ENCODE measurements at places on chromosomes 1 and 21. TPM values are rescaled to one million over a fixed set of nuclear protein-coding genes. Genes with fewer than 3 reads are reported as not detected.

DNA sequence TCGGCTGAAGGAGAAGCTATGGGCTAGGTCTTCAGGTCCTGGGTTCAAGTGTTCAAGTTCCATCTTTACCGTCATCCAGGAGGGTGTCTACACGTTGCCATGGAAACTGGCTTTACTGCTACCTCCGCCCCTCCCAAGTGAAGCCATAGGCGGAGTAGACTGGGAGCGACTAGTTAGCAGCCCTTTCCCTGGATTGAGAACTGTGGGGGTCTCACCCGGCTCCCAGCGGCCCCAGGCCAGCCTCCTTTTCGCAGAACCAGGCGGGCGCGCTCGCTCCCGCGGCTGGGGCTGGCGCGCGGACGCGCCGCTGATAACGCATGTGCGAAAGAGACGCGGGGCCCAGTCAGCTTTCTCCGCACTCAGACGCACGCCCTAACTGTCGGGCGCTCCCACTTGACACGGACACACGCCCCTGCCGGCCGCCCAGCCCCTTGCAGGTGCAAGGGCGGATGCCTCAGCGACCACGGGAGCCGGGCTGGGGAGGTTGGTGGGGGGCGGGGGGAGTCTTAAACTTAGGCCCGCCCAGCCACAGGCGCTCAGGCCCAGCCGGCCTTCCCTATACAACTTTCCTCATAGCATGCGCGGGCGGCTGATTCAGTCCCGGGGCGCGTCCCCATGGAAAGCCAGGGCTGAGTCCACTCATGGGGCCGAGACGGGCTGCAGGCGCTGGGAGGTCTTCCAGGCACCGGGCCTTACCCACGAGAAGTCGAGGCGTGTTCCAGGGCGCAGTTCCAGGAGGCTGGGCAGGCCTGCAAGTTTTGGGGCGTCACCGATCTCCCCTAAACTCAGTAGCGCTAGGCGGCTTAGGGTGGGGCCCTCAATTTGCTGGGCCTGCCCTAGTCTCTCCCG, 7.4 kb downstream of the EFNA4 start:
- peak; percentile 84 for DNase-seq

DNA sequence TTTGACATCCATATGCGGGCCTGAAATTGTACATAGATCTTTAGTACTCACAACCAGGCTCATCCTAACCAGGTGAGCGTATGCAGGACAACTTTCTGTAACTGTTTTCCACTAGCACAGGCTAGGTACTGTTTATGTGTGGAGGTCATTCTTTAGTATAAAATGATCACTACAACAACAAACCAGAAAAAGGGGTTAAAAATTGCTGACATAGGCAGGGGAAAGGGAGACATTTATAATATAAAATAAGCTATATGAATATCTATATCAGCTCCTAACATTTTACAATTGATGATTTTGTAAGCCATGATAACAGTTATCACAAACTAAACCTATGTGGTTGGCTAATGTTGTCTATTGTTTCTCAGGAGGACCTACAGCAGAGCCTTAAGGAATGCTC, 37.6 kb downstream of the RGS5 start:
- no peak for DNase-seq

- DNase-seq, result no peak
Measured at GRCh38 chr1:23692308-23692871, 784 bp downstream of the RPL11 start.

GRCh38 chr21:42937960-42938605, 12.7 kb upstream of the ERVH48-1 start:
- no peak for DNase-seq

DNA sequence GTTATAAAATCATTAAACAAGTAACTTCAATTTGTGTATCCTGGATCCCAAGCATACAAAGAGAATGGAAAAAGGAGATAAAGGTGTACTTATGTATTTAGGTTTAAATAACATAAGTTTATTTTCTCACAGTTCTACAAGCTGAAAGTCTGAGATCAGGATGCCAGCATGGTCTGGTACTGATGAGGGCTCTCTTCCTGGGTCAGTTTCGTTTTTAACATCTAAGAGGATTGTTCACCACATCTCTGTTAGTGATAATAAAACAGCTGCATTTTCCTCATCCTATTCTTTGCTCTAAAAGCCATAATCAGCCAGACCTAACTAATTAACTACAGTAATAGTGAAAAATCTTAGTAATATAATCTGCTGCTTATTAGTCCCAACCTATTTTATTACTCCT, 5.2 kb downstream of the EGLN1 start:
- no peak for DNase-seq

DNA sequence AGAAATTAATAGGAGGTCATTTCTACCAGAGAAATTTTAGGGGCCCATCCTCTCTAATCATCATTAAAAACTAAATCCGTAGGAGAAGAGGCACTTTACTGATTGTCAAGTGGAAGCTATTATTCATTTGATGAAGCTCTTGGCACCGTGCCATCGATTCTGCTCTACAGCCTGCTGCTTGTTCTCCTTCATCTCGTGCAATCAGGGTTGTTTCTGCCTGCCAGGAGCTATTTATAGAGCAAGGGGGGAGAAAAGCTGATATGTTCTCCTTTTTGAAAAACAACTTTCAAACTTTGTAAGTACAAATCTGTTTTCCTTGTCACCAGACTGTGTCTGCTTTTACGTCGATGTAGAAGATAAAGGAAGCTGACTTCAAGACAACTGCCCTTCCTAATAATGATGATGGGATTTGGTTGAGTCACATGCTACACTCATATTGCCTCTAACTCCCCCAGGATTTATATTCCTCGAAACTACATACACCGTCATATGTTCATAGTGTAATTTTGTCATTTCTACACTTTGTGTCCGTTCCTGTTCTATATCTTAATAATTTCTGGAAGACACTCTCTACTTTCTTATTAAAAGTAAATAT, 169.6 kb upstream of the LHX8 start:
- DNase-seq, result no peak

- peak; percentile 56 for DNase-seq
Measured at GRCh38 chr1:229714964-229715603, 89.0 kb downstream of the URB2 start.

- DNase-seq, result no peak
Measured at GRCh38 chr1:162605225-162605927, 26.9 kb upstream of the DDR2 start.

DNA sequence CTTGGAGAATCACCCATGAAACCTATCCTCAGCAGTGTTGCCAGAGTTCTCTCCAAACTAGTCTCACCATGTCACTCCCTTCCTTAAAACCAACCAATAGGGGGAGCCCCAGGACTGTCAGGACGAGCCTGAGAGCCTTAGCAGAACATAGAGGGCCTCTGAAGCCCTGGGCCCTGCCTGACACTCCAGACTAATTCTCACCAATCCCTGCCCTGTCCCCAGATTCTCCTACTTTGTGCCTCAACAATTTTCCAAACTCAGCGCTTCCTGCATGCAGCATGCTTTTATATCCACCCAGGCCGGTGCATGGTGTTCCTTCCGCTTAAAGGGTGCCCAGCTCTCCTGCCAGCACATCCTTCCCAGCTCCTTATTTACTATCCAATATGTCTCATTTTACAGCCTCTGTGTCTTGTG, 42.7 kb downstream of the HSD3B1 start:
- DNase-seq, result peak; percentile 72

DNA sequence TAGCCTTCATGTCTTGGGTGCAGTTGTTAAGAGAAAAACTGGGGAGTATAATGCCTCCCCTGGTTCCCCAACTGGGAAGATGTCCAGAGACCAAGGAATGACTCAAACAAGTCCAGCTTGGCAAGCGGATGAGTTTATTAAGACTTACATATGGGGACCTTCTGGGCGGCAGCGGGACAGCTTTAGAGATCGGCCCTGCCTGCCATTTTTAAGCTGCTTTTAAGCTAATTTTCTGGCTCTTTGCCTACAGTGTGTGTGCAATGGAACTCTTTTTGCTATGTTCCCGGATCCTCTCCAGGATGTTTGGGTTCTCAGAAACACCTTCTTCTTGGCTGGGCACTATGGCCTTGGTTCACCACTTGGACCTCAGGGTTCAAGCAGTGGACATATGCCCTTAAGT, 99.5 kb downstream of the RYR2 start:
- no peak for DNase-seq

DNA sequence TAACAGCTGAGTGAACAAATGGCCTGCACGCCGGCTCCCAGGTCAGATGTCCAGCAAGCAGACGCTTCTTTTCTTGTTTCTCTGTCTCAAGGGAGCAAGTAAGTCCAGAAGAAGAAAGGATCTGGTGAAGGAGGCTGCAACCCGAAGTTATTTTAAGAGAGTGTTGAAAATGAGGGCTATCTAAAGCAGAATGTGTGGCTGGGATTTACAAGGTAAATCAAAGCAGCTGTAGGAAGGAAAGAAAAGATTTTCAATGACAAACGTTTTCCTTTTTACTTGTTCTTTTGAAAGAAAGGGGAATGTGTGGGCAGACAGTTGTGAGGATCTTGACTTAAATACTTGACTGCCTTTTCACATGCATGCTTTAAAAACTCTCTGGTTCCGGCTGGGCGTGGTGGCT, 311.5 kb downstream of the KIF26B start:
- no peak for DNase-seq

DNA sequence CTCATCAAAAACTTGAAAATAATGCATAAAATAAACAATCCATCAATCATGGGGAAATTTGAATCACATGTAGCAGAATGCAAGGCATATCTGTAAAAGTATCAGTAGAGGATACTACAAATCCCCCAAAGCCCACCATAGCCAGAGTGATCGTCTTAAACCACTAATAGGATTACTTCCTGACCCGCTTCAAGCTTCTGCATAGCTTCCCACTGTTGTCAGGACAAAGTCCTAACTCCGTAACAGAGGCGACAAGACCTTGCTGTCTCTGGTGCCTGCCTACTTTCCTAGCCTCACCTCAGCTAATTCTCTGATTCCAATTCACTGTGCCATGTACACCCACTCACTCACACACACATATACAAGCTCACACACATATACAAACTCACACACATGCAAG, 161.2 kb upstream of the NFIA start:
- no peak for DNase-seq

DNA sequence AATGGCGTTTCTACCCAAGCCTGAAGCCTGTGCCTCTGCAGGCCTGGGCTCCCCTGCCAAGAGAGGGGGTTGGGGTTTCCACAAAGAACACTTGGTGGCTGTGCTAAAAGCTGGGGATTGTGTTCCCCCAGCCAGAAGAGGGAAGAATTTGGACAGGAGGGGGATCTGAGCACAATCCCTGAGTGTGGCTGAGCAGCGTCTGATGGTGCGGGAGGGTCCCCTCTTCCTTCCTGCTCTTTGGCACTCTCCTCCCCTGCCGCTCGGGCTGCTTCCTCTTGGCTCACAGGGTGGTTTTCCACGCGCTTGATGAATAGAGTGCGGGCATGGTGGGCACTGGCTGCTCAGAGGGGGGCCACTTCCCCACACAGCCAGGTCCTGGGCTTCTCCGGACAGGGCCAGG, 3.7 kb downstream of the GPR37L1 start:
- no peak for DNase-seq

GRCh38 chr1:153934746-153935145, 11.8 kb downstream of the DENND4B start:
- DNase-seq, result no peak

- DNase-seq, result no peak
Measured at GRCh38 chr1:206591696-206592095, 20.6 kb downstream of the EIF2D start.

DNA sequence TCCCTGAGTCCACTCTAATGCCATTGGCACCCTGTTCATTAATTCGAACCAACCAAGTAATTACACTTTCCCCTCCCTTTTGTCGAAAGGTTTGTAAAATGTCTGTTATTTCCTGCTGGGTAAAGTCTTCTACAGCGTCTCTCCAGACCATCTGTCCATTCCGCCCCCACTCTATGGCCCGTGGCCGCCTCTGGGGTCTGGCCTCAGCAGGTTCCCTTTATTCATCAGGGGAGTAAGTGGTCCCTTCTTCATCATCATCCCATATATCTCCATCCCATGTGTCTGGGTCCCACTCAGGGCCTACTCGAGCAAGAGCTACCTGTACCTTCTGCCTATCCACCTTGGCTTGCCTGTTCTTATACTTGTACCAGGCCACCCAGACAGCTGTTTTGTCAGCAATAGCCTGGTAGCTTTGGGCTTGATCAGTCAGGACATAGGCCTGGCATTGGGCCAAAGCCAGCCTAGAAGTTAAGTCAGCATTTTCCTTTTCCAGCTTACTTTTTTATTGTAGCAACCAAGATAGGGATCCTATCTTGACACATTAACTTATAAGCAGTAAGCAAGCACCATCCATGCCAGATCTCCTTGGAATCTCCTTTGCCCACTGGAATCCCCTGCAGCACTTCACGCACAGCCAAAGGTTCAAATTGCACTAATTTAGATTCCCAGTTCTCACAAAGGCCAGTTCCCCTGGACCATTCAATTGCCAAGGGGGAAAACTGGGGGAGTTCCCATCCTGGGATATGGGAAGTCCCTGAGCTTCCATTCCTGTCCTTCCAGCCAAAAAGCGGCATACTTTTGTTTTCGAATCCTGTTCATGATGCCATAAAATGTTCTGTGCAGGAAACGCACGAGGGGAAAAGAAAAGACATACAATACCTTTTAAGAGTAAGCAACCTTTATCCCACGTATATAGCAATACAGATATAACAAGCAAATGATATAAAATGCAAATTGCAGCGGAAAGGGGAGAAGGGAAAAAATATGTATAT, 6.6 kb upstream of the STUM start:
- peak; percentile 53 for DNase-seq

GRCh38 chr1:209896346-209896745, 41.7 kb upstream of the SYT14 start:
- DNase-seq, result no peak

GRCh38 chr21:20373031-20373430, 625.2 kb upstream of the NCAM2 start:
- no peak for DNase-seq

The TDRKH gene
- total RNA-seq, result 6.8 TPM

The SPATA6 gene
- total RNA-seq, result 9.4 TPM

The GCSAML gene
- 0.48 TPM for total RNA-seq

The OR2T1 gene
- not detected for total RNA-seq

The TDRD5 gene
- total RNA-seq, result 2.4 TPM

The NUCKS1 gene
- total RNA-seq, result 123 TPM
